Spleen (tissue), 13 donors: ENCODE measurements at places on chromosomes 16 and 17. TPM values are rescaled to one million over a fixed set of nuclear protein-coding genes. Genes with fewer than 3 reads are reported as not detected.

GRCh38 chr16:88455610-88456355 lies 2.7 kb downstream of the ZFPM1 start:
- DNase-seq: peak; percentile 89

GRCh38 chr17:76089680-76090516 lies 10.9 kb downstream of the ZACN start:
- no peak for DNase-seq

DNA sequence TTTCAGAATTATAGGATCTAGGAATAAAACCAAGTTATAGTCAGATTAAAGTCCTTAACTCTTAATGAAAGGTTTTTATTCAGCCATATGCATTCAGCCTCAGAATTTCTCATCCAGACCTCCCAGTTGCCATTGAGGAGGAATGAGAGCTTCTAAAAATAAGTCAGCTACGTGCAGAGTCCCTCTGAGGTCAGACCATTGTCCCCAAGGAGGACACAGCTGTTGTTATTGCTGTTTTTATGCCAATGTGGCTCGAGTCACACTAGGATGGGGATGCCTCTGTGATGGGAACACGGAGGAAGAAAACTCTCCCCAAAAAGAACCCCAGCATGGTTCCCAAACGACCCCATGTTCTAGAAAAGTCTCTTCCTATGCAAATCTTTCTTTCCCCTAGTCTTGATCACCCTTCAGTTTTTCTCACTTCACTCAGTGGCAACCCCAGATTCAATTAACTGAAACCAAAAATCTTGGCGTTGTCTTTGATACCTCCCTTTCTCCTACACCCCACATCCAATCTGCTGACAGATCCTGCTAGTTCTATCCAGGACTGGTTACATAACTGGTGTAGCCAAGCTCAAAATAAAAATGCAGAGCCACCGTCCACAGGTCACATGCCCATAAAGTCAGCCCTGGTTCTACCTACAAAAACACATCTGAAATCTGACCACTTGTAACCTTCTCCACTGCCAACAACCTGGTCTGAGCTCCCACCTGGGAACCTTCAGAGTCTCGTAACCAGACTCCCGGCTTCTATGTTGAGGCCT lies 138.2 kb upstream of the ERCC4 start:
- no peak for DNase-seq

DNA sequence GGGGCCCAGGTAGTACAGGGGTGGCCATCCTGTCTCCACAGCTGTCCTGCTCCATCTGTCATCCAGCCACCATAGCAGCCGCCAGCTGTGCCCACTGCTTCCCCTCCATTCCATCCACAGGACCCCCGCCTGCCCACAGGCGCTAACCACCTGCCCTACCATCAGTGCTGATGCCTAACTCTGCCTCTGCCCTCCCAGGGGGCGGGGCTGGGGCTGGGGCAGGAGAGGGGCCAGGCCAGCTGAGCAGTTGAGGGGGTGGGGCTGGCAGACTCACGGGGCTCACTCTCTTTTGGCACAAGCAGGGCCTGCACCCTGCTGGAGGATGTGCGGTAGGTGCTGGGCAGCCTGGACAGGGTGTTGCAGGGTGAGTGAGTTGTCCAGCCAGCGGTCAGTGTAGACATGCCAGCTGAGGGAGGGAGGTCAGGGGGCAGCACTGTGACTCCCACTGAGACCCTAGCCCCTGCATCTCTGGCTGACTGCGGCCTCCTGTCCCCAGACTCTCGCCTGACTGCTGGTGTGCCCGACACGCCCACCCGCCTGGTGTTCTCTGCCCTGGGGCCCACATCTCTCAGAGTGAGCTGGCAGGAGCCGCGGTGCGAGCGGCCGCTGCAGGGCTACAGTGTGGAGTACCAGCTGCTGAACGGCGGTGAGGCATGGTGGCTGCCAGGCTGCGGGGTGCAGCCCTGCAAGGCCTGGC lies 9.6 kb downstream of the GALK1 start:
- peak; percentile 76 for DNase-seq

DNA sequence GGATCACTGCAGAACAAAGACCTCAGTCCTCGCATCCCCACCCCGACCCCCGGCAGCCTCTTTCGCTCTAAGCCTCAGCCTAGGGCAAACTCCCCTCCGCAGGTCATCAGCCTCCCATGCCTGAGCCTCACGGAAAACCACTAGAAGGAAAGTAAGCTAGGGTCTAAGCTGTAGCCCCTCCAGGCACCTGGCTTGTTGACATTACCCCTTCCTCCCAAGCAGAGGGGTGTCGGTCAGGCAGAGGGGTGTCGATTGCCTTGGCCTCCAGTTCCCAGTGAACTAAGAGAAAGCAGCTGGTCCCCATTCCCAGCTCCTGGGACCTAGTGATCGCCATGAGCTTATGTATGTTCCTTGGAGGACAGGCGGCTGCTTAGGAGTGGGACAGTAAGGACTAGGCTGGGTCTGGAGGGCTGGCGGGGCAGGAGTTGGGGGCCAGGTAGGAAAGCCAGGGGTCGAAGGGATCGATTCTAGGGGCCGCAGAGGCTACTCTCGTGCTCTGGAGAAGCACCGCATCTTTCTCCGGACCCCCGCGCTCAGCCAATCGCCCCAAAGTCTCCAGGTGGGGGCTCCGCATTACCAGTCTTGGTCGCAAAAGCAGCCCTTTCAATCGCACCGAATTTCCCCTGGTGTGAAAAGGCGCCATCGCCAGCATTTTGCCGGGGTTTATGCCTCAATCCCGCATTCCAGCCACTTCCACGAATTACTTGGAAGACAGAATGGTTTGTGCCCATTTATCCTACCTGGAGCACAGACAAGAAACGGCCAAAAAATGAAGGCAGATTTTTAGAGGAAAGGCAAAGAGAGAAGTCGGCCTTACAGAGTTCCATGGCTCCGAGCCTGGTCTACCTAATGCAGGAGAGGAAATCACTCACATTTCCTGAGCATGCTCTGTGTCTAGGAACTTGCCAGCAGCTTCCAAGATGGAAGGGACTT lies 21.3 kb upstream of the HOXB13 start:
- no peak for DNase-seq

GRCh38 chr16:52408191-52408845 lies 138.6 kb downstream of the TOX3 start:
- no peak for DNase-seq

Gene CCT6B
- 3.2 TPM for total RNA-seq

DNA sequence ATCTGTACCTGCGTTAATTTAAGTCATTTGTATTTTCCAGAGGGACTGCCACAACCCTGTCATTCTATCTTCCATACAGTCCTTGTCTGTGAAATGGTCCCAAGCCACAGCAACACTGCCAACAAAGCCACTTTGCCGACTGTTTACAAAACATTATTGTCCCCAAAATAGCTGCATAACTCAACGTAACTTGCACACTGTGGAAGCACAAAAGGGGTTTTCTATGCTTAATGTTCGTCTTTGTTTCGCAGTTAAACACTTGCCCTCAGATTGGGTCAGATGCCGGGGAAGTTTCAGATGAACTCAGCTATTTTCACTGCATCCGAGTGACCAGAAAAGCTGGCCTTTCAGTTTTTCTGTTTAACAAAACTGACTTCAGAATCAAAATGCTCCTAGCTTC lies 4.6 kb downstream of the SEC14L5 start:
- no peak for DNase-seq

Gene ESRP2
- total RNA-seq: 0.20 TPM

DNA sequence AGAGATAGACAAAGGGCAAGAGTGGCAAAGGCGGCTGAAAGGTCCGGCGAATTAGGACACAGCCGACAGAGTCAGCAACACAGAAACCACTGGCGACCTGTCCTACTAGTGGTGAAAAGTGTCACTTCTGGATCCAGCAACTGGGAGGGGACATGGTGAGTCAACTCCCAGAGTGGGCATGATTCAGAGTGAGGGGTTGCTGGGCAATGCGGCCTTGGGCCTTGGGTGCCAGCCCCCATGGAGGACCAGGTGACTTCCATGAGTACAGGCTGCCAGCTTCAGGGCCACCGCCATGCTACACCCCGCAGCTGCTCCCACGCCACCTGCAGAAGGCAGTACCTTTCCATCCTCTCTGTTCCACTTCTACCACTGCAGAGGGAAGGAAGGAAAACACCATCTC lies 110.6 kb downstream of the ZFHX3 start:
- peak; percentile 28 for DNase-seq

Gene TMIGD1
- not detected for total RNA-seq

Gene SLFN5
- total RNA-seq: 110 TPM

DNA sequence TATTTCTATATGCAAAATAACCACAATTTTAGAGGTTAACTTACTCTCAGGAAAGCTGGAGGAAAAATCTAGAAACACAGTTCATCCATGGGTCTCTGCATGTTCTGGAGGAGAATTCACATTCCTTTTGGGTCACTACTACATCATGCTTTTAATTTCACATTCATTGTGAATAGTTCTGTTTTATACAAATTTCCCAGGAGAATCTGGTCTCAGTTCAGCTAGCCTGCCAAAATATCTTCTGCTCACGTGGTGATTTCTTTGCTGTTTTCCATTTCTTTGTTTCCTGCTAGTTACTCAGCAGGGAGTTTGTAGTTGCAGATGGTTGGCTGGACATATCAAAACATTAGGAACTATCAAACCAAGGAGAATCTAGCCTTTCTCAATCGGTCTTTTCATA lies at the start of gene ABCA9:
ABCA9 (minus strand) TSS at position 106 of the 400 bp plus-strand sequence. CDS start 9,801 bp downstream, outside the sequence.
- no peak for DNase-seq

DNA sequence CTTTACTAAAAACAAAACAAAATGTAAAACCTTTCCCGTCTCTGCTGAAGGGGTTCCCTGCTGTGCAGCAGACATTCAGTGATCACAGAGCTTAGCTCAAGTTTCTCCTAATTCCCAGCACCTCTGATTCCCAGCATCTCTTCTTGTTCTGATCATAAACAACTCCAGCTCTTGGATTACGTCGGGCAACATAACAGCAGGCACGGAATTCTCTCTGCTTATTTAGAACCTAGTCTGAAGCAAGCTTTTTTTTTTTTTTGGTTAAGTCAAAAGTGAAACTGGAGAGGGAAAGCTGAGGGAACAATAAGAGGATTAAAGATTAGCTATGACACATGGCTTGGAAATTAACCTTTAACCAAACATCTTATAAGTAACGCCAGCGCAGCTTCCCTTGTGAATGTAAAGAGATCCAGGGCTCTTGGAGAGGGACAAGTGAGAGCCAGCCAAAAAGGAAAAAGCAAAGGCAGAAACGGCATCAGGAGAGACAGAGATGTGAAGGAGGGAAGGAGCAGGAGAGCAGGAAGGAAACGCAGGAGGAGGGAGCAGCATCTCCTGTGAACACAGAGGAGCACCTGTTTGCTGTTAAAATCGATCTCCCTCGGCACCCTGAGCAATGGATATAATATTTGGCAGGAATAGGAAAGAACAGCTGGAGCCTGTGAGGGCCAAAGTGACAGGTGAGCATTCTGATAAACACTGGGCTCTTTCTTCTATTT lies at the start of gene BCO1:
BCO1 (plus strand) TSS at position 394 of the 716 bp plus-strand sequence; CDS start at position 614, 220 bp downstream.
- peak; percentile 11 for DNase-seq

- DNase-seq: no peak
These were observed 17.0 kb upstream of the THAP11 start for GRCh38 chr16:67825119-67825518.

GRCh38 chr16:24396350-24397271 lies 140.5 kb downstream of the CACNG3 start:
- DNase-seq: no peak

Gene MYL11
- total RNA-seq: 1.4 TPM

DNA sequence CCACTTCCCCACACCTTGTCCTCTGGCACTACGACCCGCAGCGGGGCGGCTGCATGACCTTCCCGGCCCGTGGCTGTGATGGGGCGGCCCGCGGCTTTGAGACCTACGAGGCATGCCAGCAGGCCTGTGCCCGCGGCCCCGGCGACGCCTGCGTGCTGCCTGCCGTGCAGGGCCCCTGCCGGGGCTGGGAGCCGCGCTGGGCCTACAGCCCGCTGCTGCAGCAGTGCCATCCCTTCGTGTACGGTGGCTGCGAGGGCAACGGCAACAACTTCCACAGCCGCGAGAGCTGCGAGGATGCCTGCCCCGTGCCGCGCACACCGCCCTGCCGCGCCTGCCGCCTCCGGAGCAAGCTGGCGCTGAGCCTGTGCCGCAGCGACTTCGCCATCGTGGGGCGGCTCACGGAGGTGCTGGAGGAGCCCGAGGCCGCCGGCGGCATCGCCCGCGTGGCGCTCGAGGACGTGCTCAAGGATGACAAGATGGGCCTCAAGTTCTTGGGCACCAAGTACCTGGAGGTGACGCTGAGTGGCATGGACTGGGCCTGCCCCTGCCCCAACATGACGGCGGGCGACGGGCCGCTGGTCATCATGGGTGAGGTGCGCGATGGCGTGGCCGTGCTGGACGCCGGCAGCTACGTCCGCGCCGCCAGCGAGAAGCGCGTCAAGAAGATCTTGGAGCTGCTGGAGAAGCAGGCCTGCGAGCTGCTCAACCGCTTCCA lies 2.6 kb downstream of the METTL26 start:
- peak; percentile 81 for DNase-seq

DNA sequence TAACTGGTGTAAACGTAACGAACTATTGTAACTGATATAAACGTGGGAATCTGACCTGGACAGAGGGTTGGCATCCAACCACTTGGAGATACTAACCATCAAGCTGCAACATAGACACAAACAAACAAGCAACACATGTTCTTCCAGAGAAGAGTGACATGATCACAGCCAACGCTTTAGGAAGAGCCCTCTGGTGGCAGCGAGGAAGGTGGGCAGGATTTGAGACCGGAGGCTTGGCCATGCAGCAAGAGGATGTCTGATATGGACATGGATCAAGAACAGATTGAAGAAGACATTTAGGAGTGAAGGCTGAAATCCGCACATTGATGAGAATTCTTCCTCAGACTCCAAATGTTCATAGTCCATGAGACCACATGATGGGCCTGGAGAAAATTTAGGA lies 40.3 kb upstream of the TNRC6A start:
- DNase-seq: no peak

DNA sequence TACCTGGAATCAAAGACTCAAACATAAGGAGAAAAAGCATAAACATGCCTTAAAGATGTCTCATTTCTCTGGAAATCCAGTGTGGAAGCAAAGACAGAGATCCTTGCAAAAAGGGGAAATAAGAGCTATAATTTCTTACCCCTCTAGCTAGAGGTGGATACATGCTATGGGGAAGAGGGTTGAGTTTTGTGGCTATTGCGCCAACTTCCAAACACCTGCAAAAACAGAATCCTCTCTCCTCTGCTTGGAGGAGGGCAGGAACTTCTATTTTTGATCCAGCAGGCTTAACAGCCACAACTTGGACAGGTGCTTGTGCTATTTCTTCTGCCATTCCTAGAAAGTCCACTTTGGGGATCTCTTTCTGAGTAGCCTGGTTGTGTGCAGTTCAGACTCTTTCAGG lies 21.5 kb upstream of the NUDT7 start:
- no peak for DNase-seq

Gene HOXB3
- 15.9 TPM for total RNA-seq

- no peak for DNase-seq
These were observed 2.9 kb downstream of the SLC39A11 start for GRCh38 chr17:73089322-73090317.

- DNase-seq: no peak
These were observed 39.2 kb downstream of the FTO start for GRCh38 chr16:53743149-53743566.

DNA sequence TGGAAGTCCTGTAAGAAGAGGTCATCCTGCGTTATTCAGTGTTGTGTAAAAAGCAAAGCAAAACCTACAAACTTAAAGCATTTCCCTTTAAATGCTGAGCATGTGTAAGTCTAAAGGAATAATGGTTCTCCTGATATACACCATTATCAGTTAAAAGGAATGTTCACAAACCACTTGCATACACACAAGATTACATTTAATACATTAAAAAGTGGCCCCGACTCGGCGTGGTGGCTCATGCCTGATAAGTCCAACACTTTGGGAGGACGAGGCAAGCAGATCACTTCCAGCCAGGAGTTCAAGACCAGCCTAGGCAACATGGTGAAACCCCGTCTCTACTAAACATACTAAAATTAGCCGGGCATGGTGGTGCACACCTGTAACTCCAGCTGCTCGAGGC lies 30.5 kb downstream of the CPPED1 start:
- no peak for DNase-seq

GRCh38 chr17:81070541-81071246 lies 35.7 kb downstream of the BAIAP2 start:
- no peak for DNase-seq
